Activated CD4-positive, alpha-beta T cell treated with anti-CD3 and anti-CD28 coated beads for 36 hours (primary cell): ENCODE measurements at places on chromosomes 7 and 10. TPM values are rescaled to one million over a fixed set of nuclear protein-coding genes. Genes with fewer than 3 reads are reported as not detected.

Gene SAP25
- total RNA-seq, result 9.9 TPM

Gene NEUROG3
- 0.21 TPM for total RNA-seq

Gene AKR1B1
- 88.1 TPM for total RNA-seq

Gene AP5Z1
- total RNA-seq, result 26.4 TPM

Gene CUBN
- total RNA-seq, result 0.43 TPM

Gene DRGX
- not detected for total RNA-seq
